ENCODE measurements at places on chromosomes 6 and 20.

DNA sequence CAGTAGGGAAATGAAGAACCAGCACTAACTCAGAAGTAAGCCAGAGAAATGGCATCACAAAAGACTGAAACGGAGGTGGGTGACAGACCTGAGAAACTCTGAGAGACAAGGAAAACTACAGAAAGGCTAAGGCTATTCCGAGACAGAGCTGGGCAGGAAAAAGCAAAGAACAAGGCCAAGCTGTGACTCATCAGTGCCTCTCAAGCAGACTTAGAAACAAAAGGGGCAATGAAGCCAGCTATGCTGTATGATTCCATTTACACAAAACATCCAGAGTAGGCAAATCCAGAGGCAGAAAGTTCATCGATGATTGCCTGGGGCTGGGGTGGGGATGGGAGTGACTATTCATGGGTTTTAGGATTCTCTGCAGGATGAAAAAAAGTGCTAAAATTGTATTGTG, 50.0 kb downstream of the SLC23A2 start:
- H3K4me1 ChIP-seq, result peaks cover 42% of the 10 kb centered on the region
- peak overlapping the region; percentile 85 for H3K27ac ChIP-seq
- no peaks in the 10 kb centered on the region for H3K36me3 ChIP-seq
- H3K4me3 ChIP-seq, result peak overlapping the region; percentile 61

- peaks cover 38% of the 10 kb centered on the region for H3K4me1 ChIP-seq
- peak overlapping the region; percentile 90 for H3K27ac ChIP-seq
- H3K36me3 ChIP-seq, result no peaks in the 10 kb centered on the region
- peak overlapping the region; percentile 88 for H3K4me3 ChIP-seq
- 0 out of 2 replicates have a peak, but pooled peaks cover 3% of the 10 kb centered on the region for H3K27me3 ChIP-seq
These were observed 75.1 kb upstream of the ATXN1 start for GRCh38 chr6:16836144-16836981.

GRCh38 chr6:38638941-38639497, 710 bp downstream of the BTBD9 start:
- DNase-seq, result peak; percentile 39
- H3K4me3 ChIP-seq, result peak overlapping the region; percentile 91
- no peaks in the 10 kb centered on the region for H3K36me3 ChIP-seq
- H3K27me3 ChIP-seq, result no peaks in the 10 kb centered on the region

- H3K4me1 ChIP-seq, result peaks cover 54% of the 10 kb centered on the region
- peak overlapping the region; percentile 22 for H3K27ac ChIP-seq
- H3K36me3 ChIP-seq, result peaks cover 5% of the 10 kb centered on the region
- H3K27me3 ChIP-seq, result no peaks in the 10 kb centered on the region
- H3K4me3 ChIP-seq, result 0 out of 2 replicates have a peak overlapping the region, but pooled peaks have one; percentile 24
- peak; percentile 54 for DNase-seq
These were observed 81.1 kb downstream of the STXBP5 start for GRCh38 chr6:147285087-147285855.

GRCh38 chr20:3686867-3687321, 5.1 kb upstream of the ADAM33 start:
- no peaks in the 10 kb centered on the region for H3K27me3 ChIP-seq
- H3K4me1 ChIP-seq, result peaks cover 39% of the 10 kb centered on the region
- H3K4me3 ChIP-seq, result peak overlapping the region; percentile 78
- DNase-seq, result peak; percentile 91
- peak overlapping the region; percentile 96 for H3K27ac ChIP-seq
- H3K36me3 ChIP-seq, result no peaks in the 10 kb centered on the region

- peak overlapping the region; percentile 94 for H3K27ac ChIP-seq
- peaks cover 56% of the 10 kb centered on the region for H3K4me1 ChIP-seq
- H3K27me3 ChIP-seq, result no peaks in the 10 kb centered on the region
- H3K4me3 ChIP-seq, result peak overlapping the region; percentile 93
These were observed 1.4 kb downstream of the KIFC1 start for GRCh38 chr6:33392979-33393378.

GRCh38 chr6:167985911-167986595, 11.4 kb upstream of the KIF25 start:
- no peak for DNase-seq
- H3K4me1 ChIP-seq, result peaks cover 6% of the 10 kb centered on the region
- H3K27ac ChIP-seq, result no peak overlapping the region
- peaks cover 4% of the 10 kb centered on the region for H3K36me3 ChIP-seq
- H3K4me3 ChIP-seq, result no peak overlapping the region

- peak overlapping the region; percentile 41 for H3K4me3 ChIP-seq
- peak overlapping the region; percentile 94 for H3K27ac ChIP-seq
- DNase-seq, result peak; percentile 21
- H3K27me3 ChIP-seq, result 0 out of 2 replicates have a peak, but pooled peaks cover 3% of the 10 kb centered on the region
- H3K36me3 ChIP-seq, result no peaks in the 10 kb centered on the region
These were observed 4.3 kb upstream of the SERINC3 start for GRCh38 chr20:44526129-44526528.

DNA sequence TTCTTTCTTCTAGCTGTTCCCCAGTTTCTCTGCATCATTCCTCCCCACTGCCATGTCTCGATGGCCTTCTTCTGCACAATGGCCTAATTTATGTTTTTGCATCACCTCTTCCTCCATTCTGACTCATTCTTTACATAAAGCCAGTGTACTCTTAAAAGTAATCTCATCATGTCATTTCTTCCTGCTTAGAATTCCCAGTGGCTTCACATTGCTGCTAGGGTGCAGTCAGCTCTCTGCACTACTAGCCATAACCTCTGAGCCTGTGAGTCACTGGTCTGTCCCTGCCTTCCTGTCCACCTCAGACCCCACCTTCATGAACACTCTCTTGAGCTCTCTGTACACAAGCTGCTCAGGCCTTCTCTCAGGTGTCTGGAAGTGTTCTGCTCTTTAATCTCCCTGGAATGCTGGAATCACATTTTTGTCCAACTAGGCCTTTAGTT, 24.1 kb upstream of the TRIM27 start:
- peaks cover 5% of the 10 kb centered on the region for H3K27me3 ChIP-seq
- peaks cover 53% of the 10 kb centered on the region for H3K4me1 ChIP-seq
- DNase-seq, result peak; percentile 47
- peak overlapping the region; percentile 42 for H3K27ac ChIP-seq
- H3K4me3 ChIP-seq, result peak overlapping the region; percentile 1
- H3K36me3 ChIP-seq, result peaks cover 4% of the 10 kb centered on the region

DNA sequence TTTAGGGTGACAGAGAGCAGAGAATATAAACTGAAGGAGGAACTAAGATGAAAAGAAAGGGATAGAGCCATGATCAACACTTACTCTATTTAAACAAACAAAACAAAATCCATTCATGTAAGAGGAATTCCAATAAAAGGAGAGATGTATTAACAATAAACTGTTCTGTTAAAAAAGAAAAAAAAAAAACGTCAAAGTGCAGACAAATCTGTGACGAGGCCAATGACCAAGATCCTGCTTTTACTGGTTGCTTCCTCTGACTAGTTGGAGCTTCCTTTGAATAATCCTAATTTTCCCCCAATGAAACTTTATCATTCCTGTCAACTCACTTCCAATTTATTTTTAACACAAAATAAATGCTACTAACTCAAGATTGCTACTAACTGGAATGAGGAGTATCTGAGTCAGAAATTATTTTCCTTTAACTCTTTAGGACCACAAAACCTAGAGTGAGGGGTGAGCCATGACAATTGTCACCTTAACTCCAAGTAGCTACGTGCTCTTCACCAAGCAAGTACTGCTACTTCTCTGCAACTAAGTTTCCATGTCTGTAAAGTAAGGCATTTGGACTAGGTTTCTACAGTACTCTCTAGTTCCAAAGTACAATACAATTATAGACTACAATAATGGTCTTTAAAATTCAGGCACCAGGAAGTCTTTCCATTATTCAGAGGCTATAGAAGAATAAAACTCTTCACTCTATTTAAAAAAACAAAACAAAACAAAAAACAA, 152.0 kb downstream of the PTPRK start:
- H3K4me1 ChIP-seq, result peaks cover 57% of the 10 kb centered on the region
- H3K4me3 ChIP-seq, result peak overlapping the region; percentile 59
- H3K27ac ChIP-seq, result peak overlapping the region; percentile 74
- H3K27me3 ChIP-seq, result no peaks in the 10 kb centered on the region
- DNase-seq, result peak; percentile 55
- peaks cover 9% of the 10 kb centered on the region for H3K36me3 ChIP-seq

Measured in HFFc6 (cell line).